Stimulated activated naive B cell treated with anti-CD40 and anti-IgM and Interleukin-4, amounts not matched to agents 10 μg/mL and 1 μg/mL and 100 μg/mL, for 72 hours (primary cell): ENCODE measurements at places on chromosomes 6 and 20.

DNA sequence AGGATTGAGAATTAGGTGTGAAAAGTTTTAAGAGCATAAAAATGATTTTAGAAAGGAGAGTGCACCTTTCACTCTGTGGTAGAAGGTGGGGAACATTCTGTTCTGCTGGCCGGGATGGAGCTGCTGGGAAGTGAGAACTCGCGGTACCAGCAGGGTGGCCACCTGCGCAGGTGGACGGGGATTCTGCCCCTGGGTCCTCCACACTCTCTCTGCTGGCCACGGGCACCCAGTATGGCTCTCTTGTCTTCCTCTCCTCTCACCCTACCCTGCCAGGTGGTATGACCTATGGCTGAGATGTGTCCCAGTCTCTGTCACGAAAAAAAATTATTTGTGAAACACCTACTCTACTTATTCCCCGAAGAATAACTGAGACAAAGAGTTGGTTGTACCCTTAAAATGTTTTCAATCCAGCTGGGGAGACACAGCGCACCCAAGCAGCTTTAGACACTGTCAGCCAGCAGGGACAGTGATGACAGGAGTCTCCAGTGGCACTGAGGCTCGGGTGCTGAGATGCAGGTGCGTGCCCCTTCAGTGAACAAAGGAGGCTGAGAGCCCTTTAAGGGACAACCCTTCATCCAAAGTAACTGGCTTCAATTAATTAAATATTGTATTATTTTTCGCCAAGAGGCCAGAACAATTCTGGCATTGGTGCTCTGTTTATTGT is 195.4 kb downstream of the TBXT start:
- no peak for DNase-seq
- H3K4me3 ChIP-seq: no peak overlapping the region
- H3K27ac ChIP-seq: no peak overlapping the region
- no peaks in the 10 kb centered on the region for H3K36me3 ChIP-seq

- H3K4me1 ChIP-seq: peaks cover 13% of the 10 kb centered on the region
- H3K36me3 ChIP-seq: peaks cover 63% of the 10 kb centered on the region
- no peaks in the 10 kb centered on the region for H3K27me3 ChIP-seq
These were observed 9.6 kb downstream of the PEX7 start for GRCh38 chr6:136831873-136832562.

DNA sequence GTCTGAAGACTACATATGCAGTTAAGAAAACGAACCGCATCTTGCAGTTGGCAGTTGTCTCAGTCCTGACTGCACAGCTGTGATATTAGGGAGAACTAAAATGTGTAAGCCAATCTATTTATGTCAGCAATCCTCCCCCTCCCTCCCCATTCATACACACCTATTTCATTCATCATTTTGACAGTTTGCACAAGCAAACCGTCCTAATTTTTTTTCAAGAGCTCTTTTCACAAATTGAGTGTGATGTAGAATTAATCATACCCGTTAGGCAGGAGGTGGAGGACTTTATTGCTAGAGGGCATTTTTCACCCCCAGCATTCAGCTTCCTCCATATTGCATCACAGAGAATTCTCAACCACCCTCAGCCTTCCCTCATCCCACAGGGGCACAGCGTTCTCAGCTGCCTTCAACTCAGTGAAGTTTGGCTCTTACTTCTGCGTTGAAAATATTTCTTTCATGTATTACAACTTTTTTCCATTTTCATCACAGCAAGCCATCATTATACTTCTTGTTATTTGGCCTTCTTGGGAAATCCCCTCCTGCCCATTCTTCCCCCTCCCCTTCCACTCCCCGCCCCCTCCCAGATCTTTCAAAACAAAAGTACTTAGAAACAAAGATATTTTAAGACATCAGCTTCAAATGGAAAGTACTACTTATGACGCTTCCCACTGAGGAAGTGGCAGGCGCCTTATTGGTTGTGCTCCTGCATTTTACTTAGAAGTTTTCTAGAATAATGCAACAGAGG is 37.5 kb downstream of the NOX3 start:
- H3K4me3 ChIP-seq: peak overlapping the region; percentile 84
- H3K27me3 ChIP-seq: no peaks in the 10 kb centered on the region
- DNase-seq: peak; percentile 39
- H3K4me1 ChIP-seq: peaks cover 60% of the 10 kb centered on the region

DNA sequence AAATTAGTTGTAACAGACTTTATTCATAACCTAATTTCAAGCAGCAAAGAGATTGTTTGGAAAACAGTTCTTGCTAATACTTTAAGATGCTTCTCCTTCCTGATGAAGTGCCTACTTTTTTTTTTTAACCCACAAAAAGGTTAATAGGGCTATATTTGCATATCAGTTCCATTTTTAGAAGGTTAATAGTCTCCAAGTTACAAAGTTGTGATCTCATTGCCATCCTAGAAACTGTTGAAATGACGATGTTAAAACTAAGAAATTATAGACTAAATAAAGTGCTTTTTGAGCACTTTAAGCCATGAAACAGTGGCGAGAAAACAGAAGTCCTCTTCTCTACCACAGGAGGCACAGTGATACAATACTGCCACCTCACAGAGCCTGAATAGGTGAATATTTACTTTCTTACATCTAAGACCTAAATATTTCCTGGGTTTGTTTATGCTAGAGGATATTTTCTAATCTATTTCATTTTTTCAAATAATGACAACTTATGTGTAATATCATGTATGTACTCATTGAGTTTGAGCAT is 5.3 kb downstream of the RNF144B start:
- peaks cover 6% of the 10 kb centered on the region for H3K36me3 ChIP-seq
- no peak for DNase-seq
- H3K27me3 ChIP-seq: no peaks in the 10 kb centered on the region
- peaks cover 53% of the 10 kb centered on the region for H3K4me1 ChIP-seq
- H3K27ac ChIP-seq: no peak overlapping the region
